ENCODE measurements at places on chromosomes 5 and 9.

DNA sequence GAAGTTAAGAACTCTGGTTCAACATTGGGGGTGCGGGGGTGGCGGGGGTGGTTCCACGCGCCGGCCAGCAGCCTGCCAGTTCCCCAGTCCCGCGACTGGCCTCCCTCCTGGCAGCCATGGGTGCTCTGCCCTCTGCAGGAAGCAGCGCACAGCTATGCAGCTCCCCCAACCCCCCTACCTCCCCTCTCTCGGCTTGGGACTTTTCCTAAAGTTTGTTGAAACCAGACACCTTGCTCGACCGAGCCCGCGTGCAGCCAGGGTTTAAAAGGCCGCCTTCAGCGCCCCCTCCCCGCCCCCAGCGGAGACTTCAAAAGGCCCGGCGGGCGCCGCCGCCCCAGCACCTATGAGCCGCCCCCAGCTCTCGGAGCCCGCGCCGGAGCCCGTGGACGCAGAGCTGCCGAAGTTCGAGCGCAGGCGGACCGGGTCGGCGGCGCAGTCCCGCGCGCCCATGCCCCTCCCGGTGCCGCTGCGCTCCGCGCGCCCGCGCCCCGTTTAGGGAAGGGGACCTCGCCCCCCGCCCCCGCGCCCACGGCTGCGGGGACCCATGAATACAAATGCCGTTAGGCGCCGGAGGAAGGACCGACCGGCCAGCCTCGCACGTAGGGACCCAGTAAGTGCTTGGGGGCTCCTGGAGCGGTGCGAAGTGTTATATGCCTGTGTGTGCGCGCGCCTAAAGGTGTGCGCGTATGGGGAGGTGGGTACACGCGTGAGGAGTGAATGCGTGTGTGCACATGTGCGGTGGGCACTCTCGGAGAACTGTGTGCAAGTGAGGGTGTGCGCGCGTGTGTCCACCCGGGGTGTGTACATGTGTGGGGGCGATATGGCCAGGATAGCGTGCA is 1.4 kb upstream of the COL27A1 start:
- DNase-seq: no peak

DNA sequence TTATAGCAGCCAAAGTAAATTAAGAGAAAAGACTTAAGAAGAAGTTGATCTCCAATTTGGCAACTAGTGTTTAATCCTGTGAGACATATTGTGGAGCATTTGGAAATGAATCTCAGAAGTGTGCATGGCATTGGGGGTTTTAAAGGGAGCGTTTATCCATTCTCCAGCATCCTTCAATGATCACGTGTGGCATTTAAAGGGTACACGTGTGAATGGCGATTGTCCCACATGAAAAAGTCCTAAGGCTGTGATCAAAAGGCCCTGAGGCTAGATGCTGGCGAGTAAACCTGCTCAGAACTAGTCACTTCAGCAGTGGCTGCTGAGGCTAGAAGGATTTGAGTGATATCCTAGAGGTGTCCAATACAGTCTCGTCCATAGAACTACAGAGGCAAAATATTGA is 315.6 kb upstream of the CDH9 start:
- DNase-seq: no peak

GRCh38 chr5:321230-321725 is at the start of gene AHRR:
Gene AHRR, plus strand, starts transcription at chr5:321714. Its CDS starts 22,189 bp downstream, at chr5:343903.
- peak; percentile 92 for DNase-seq

DNA sequence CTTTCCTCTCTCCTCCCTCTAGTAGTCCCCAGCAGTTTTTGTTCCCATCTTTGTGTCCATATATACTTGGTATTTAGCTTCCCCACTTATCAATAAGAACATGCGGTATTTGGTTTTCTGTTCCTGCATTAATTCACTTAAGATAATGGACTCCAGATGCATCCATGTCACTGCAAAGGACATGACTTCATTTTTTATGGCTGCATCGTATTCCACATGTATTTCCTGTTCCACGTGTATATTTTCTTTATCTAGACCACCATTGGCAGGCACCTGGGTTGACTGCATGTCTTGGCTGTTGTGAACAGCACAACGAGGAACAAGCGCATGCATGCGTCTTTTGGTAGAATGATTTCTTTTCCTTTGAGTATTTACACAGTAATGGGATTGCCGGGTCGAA is 6.2 kb downstream of the ZNF79 start:
- no peak for DNase-seq

- DNase-seq: no peak
These were observed 195.3 kb upstream of the KLF9 start for GRCh38 chr9:70609542-70610286.

- no peak for DNase-seq
These were observed 166.9 kb upstream of the SPRY4 start for GRCh38 chr5:142491679-142492078.

All from GM13977 (cell line).